OCI-LY7 (cell line): ENCODE measurements at places on chromosomes 5 and 9. TPM values are rescaled to one million over a fixed set of nuclear protein-coding genes. Genes with fewer than 3 reads are reported as not detected.

GABRA1 gene
- total RNA-seq, result not detected in 2 replicates

PCDHGB2 gene
- 9.2 and 10.9 TPM in 2 replicates for total RNA-seq

IRGM gene
- total RNA-seq, result not detected in 2 replicates

AKNA gene
- 187 and 203 TPM in 2 replicates for total RNA-seq

GPX8 gene
- total RNA-seq, result not detected in 2 replicates

PHYHD1 gene
- total RNA-seq, result 132 and 150 TPM in 2 replicates

TSSK1B gene
- total RNA-seq, result not detected in 2 replicates

TRIM36 gene
- total RNA-seq, result not detected in 2 replicates

ENTREP1 gene
- total RNA-seq, result not detected in 2 replicates

FAM120A gene
- 104 and 115 TPM in 2 replicates for total RNA-seq

STKLD1 gene
- 0.81 and 1.4 TPM in 2 replicates for total RNA-seq

TOR4A gene
- 19.7 and 22.3 TPM in 2 replicates for total RNA-seq

ADRA1B gene
- total RNA-seq, result not detected in 2 replicates

SPRY4 gene
- total RNA-seq, result not detected in 2 replicates

SCGB3A2 gene
- not detected in 2 replicates for total RNA-seq

GABRP gene
- not detected in 2 replicates for total RNA-seq
